ENCODE measurements at places on chromosomes 7 and 10.

DNA sequence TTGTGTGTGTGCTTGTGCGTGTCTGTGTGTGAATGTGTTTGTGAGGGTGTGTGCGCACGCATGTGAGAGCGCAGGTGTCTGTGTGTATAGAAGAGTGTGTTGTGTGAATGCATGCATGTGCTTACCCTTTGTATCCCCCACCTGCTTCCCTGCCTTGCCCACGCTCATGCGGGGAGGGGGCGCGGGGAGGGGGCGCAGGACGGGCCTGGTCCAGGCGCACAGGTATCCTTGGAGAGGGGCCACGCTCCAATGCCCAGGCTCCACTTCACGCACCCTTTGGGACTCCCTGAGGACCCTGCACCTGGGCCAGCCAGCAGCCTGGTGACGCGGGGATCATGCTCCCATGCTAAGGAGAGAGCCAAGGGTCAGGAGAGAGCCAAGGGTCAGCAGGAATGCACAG, 47.9 kb upstream of the EN2 start:
- no peak for DNase-seq

DNA sequence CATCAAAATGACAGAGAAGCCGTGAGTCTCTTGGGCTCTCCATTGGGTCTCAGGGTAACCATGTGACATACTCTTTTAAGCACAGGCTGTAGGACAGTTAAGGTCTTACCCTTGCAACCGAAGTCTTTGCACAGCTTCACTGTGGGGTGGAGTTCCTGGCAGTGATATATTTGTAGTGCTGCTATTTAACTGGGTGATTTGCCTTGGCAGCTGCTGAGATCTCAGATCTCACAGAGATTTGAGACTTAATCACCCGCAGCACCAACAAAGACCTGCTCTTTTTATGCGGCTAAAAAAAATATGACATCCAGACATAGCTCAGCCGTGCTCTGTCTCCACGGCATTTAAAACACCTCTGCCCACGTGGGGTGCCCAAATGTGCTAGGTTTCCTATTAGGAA, 63.4 kb upstream of the NPTX2 start:
- no peak for DNase-seq

- no peak for DNase-seq
Observed at GRCh38 chr7:104800307-104800706, 213.7 kb upstream of the KMT2E start.

DNA sequence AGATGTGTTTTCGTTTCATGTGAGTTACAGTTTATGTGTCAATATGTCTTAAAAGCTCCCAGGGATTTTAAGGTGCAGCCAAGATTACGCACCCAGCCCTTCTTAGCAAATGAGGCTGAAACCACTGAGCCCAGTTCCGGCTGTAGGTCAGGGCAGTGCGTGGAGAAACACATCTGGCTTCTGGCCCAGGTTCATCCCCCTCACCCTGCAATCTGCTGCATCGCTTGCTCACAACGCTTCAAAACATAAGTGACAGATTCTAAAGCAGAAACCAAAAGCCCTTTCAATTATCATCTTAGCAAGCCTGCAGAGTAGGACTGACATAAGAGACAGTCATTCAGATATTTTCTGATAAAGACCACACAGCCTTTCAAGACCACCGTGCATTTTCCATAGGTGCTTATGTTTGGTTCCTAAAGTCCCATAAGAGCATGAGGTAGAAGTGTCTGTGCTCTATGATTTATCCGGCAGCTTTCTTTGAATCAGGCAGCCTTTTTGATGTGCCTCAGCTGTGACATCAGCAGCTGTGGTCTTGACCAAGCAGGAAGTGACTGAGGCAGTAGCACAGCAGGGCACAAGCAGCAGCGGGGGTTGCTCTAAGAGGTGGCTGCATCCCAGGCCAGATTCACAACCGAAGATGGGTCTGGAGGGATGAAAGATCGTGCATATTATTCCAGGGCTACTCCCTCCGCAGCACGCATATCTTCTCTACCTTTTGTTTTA, 72.1 kb upstream of the LYZL2 start:
- DNase-seq: peak; percentile 45

GRCh38 chr10:103145860-103146466, 47.1 kb downstream of the NT5C2 start:
- DNase-seq: no peak

- DNase-seq: no peak
Observed at GRCh38 chr7:110204527-110204926, 886.4 kb upstream of the LRRN3 start.

DNA sequence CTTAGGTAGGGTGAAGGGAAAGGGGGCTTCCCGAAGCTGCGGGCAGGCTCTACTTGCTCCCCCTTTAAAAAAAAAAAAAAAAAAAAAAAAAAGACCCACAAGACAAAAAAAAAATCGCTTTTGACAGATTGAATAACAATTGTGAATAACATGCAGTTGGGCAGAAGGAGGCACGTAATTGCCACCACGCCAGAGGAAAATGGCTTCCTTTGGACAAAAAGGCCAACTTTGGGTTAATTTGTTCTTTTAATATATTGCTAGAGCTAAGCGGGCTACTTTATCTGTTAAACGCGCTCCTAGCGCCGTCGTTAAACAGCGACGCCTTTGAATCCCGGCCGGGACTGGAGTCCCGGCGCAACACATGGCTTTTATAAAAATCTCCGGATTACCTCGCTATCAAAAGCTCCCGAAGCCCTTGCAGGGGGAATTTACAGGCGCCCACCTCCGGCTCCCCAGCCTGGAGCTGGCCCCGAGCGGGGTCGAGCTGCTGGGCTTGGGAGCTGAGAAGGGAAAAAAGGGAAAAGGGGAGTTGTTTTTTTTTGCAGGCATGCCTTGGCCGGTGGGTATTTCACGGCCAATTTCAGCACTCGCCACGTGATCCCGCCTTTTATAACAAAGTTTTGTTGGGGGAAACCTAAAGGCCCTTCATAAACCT, 1.2 kb downstream of the HOXA11 start:
- DNase-seq: no peak

DNA sequence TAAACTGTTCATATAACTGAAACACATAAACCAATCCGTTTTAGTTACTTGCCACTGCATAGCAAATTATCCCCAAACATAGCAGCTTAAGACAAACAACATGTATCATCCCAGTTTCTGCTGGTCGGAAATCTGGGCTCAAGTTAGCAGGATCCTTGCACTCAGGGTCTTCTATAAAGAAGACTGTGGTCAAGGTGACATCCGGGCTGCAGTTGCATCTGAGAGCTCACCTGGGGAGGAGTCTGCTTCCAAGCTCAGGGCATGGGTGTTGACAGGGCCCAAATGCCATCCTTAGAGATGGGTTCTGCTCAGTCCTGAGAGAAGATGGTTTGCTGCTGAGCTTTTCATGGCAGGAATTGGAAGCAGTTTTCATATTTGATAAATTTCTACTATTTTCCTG, 431.2 kb downstream of the PAXIP1 start:
- no peak for DNase-seq

GRCh38 chr10:22317076-22317370, 835 bp downstream of the COMMD3 start:
- no peak for DNase-seq

Measured in CD8-positive, alpha-beta memory T cell (primary cell).